ENCODE measurements at places on chromosomes 5 and 9.

GRCh38 chr5:139312075-139312474 is 18.5 kb downstream of the MATR3 start:
- DNase-seq: no peak

- DNase-seq: no peak
Observed at GRCh38 chr5:172267943-172268342, 15.6 kb downstream of the UBTD2 start.

DNA sequence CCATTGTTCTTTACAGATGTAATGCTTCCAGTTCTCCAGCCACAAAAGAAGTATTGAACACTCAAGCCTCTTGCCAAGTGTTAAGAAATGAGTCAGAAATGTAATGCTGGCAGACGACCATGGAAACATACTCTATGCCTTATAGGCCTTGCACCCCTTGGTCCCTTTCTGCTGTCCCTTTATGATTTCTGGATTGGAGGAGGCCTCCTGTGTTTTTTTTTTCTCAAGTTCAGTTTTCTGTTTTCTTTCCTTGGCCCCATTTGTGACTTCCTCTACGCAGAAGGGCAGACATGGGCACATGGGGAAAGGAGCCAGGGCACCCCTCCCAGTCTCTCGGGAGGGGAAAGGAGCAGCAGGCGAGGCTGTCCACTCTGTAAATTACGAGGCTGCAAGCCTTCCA is 53.4 kb downstream of the SNX18 start:
- DNase-seq: no peak

DNA sequence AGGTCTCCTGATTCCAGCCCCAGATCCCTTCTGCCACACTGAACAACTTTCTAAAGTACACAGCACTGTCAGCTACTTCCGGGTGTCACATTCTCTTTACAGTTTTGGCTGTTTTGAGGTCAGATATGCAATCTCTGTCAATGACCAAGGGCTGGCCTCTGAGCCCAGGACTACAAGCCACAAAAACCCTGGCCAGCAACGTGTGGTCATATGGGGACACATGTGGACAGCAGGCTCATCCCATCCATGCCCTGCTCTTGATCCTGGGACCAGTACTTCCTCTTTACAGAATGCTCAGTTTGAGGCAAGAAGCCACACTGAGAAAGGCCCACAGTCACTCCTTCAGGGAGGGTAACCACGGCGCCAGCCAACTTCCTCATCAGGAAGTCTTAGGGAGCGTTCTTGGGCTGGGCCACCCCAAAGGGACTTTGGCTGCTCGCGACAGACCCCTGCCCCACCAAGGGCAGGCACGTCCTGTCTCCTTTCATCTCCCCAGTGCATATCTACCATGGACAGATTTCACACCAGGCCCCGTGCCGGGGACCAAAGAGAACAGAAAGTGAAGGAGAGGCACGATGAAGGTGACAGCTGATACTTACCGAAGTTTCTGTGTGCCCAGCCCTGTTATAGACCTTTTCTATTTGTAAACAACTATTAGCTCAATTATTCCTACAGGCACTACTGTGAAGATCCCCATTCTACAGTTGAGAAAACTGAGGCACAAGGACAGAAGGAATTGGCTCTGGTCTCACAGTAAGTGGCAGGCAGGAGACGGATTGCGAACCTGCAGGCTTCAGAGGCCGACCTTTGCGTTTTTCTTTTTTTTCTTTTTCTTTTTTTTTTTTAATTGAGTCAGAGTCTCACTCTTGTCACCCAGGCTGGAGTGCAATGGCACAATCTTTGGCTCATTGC is 37.3 kb downstream of the STK10 start:
- DNase-seq: no peak

DNA sequence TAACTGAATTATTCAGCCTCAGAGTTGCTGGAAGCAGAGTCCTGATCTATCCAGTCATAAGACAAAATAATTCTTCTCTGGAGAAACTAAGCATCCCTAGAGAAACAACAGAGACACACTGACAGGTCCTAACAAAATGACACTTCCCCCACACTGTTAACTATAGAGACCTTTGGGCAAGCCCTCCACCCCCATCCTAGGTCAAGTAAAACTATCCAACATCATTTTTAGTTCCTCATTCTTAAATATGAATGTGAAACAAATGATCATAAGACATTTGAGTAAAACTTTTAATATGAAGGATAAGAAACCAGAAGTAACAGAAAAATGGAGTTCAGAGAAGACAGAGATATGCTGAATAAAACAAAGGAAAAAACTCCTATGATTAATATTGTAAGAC is 30.9 kb downstream of the CNTLN start:
- no peak for DNase-seq

DNA sequence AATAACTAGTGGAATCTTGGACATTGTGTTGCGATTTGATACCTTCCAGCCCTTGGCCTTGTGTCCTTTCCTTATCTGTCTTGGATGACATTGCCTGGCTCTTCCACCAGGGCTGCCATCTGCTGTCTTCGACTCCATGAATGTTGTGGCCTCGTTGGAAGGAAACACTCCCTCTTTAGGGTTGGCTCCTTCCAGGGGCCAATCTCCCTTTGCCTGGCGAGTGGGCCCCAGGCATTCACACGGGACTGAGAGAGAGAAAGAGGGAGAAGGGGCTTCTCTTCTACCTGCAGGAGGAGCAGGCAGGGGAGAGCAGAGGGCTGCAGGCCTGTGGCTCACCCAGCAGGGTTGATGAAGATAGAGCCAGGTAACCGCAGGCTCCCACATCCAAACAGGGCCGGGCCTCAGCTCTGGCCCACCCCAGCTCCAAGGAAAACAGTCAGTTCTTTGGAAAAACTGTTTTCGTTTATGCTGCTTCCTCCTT is 31.3 kb downstream of the FGF1 start:
- DNase-seq: peak; percentile 36

DNA sequence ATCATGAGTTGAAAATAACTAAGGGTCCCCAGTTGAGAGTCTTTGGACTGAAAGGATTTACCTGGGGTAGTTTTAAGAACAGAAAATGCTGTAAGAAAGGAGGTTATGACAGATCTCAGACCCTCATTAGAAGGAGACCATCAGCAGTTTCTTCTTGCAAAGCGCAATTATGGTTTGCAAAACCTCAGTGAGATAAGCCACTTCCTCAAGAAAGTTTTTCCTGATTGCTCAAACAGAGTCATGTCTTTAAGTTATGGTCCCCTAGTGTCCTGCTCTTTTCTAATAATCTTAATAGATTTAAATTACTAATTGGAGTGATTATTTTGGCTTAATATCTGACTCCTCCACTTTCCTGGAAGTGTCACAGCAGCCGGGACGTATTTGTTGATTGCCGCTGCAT is 293.2 kb upstream of the KLF4 start:
- DNase-seq: no peak

DNA sequence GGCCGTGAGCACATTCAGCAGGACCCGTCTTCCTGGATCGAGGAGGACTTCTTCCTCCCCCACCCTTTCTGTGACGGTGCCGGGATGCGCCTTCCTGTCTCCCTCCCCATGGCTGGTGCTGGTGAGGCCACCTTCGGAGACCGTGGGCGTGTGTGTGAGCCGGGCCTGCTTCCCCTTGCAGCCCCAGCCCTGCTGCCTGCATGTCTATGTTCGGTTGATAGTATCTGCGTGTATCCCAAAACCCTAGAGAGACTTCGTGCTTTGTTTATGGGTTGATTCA is 12.8 kb downstream of the CEP72 start:
- no peak for DNase-seq

GRCh38 chr5:155619688-155620087 is 606.1 kb downstream of the KIF4B start:
- no peak for DNase-seq

GRCh38 chr9:91856419-91856818 is 93.6 kb downstream of the ROR2 start:
- no peak for DNase-seq

DNA sequence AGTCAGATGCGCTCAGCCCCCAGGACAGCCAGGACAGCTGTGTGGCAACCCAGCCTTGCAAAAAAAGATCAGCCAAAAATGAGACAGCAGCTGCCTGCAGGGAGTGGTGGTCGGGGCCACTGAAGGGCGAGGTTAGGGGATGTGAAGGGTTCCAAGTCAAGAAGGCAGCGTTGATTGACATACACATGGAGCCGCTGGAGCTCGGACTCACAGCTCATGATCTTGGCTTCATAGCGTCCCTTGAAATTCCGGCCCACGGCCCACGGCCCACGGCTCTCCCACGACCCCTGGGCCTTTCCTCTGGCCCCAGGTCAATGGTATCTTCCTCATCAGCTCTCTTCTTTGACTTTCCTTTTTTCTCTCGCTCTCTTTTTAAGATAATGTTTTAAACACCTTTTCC is 390.0 kb upstream of the IRX4 start:
- no peak for DNase-seq

Data from SK-MEL-5 (cell line).